ENCODE measurements at places on chromosomes 3 and 15.

- no peak for DNase-seq
Observed at GRCh38 chr3:98565237-98565643, 28.2 kb downstream of the CPOX start.

- DNase-seq: peak; percentile 43
Observed at GRCh38 chr3:56887402-56888025, 85.8 kb upstream of the ARHGEF3 start.

DNA sequence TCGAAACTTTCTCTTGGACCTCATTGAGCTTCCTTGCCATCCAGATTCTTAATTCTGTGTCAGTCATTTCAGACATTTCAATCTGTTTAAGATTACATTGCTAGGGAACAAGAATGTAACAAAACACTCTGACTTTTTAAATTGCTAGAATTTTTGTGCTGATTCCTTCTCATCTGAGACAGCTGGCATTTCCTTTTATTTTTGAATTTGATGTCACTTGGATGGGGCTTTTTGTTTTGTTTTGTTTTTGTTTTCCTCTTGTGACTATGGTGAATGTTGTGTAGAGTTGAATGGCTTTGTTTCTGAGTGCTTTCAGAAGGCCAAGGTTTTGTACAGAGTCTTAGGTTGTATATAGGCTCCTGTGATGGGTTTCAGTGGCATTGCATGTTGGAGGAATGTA lies 1129.3 kb downstream of the NAALADL2 start:
- no peak for DNase-seq

GRCh38 chr15:64246364-64247189 lies 83.8 kb upstream of the PPIB start:
- DNase-seq: peak; percentile 57

DNA sequence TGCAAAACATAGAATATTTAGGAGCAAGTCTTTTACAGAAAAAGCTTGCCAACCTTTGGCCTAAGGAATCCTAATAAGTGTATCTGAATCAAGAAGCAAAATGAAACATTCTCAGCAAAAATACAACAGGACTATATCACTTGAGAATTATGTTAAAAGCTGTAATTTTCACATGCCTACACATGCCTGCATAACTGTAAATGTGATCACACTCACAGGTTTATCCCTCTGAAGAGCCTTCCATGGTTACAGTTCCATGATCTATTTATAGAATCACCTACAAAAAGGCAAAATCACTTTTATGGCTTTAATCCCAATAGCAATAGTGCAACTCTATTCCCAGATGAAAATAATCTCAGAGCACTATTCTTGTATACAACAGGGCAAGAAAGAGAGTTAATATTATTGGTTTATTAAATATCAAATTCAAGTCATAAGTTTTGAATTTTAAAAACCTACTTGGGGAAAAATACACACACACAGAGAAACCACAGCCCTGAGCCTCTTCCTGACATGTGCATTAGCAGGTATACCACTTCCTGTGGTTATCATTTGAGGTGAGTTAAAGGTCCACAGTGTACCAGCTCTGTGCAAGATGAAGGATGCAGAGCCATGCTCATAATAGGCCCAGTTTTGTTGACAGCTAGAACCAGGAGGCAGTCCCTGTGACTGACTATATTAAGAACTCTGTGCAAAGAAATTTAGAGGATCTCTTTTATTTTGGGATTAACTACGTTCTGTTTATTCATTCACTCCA lies 252.5 kb upstream of the TGFBR2 start:
- peak; percentile 41 for DNase-seq

DNA sequence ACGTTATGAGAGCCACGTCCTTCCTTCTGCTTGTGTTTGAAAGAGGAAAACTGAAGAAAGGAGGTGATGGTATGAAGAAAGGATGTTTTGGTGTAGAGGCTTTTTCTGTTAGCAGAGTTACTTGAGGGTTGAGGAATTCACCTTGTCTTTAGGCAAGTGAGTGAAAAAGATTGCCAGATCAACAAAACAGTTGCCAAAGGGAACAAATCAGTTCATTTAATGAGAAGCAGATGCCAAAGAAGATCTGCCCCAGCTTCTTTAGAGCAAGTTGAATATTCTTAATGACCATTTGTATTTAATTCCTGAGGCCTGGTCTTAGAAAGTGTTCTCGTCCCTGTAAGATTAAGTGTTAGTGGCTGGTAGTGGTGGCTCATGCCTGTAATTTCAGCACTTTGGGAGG lies 2.6 kb downstream of the CHCHD6 start:
- DNase-seq: no peak

DNA sequence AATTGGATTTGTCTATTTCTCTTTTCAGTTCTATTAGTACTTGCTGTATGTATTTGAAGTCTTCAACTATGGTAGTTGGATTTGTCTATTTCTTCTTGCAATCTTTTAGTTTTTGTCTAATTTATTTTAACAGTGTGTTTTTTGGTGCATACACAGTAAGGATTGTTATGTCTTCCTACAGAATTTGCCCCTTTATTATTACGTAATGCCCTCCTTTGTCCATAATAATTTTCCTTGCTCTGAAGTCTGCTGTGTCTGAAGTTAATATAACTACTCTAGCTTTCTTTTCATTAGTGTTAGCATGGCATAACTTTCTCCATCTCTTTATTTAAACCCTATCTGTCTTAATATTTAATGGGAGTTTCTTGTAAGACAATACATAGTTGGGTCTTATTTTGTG lies 105.1 kb upstream of the STT3B start:
- no peak for DNase-seq

DNA sequence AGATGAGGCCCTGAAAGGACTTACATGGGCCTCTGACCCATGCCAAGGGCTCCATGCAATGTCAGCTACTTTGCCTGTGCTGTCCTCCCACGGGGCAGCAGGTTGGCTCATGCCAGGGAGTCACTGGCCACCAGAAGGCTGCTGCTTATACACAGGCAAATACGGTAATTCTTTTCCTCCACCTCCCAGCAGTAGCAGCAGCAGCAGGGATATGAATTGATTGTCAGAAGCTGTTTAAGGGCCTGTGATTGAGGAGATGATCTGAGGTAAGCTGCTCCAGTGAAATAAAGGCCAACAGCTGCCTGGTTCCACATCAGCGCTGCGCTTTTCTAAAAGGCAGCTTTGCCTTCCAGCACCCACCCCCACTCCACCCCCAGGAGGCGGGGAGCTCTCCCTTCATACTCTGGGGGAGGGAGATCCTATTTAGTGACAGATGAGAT lies 250.5 kb downstream of the SHQ1 start:
- DNase-seq: no peak

DNA sequence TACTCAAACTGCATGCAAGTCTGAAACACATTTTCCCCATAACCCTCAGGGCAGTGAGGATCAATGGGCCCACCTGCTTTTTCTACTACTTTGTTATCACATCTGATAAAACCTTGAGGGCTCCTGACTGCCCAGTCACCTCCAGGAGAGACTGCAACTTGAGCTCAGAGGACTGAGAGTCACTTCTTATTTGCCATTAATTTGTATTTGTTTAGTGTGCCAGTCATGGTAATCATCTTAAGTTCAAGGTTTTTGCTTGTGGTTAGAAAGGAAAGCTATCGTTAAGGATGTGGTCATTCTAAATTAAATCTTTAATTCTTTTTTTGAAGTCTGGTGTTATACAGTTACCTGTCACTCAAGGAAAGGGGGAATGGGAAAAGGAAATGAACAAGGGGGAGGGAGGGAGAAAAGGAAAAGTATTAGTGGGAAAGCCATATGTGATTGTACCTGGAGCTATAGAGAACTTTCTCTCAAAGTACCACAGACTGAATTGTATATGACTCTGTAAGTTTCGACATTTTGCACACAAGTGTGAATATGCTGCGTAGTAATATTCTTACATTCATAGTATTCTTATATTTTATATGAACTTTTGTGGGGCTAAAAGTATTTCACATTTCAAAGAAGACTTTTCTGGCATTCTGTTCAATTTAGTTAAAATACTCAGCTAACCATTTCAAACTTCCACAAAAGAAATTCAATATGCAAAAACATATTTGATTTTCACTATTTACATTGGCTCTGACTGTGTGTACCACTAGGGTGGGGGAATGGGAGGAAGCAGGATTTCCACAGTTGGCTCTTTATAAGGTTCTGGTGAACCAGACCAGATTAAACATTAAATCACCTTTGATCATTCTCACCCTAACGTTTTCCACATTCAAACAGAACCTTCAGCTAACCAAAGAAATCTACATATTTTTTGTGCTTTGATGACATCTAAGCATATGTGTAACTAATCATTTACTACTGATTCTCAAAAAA lies 166.5 kb upstream of the ATP11B start:
- no peak for DNase-seq

DNA sequence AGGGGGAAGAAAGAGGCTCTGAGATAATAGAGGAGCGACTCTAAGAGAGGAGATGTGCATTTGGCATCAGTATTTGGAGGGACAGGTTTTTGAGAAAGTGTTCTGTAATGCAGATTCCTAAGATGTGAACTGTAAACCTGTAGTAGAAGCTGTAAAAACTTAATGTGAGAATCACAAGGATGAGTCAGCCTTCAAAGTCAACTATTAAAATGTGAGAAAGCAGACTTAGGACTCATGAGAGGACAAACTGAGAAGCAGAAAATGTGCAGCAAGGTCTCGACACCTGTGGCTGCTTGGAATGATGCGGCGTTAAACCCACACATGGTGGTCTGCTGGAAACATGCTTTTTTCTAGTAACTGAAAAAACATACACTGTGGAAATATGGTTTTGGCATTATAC lies 36.0 kb downstream of the USP13 start:
- DNase-seq: no peak

DNA sequence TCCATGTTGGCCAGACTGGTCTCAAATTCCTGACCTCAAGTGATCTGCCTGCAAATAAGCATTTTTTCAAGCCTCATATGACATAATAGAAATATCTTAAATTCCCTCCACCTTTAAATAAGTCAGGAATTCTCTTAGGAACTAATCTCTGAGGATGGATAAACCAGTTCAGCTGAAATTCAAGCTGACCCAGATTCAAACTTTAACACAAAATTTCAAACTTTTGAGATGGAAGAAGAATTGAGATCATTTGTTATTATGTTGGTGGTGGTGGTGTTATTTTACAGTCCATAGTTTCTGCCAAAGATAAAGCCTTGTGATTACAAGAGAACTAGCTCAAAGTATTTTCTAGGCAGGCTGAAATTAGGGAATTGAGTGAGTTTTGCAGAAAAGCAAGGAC lies 85.5 kb downstream of the SSR3 start:
- no peak for DNase-seq

- DNase-seq: no peak
Observed at GRCh38 chr3:114035896-114036295, 20.4 kb downstream of the CCDC191 start.

GRCh38 chr3:50737193-50737905 lies 62.6 kb downstream of the DOCK3 start:
- no peak for DNase-seq

DNA sequence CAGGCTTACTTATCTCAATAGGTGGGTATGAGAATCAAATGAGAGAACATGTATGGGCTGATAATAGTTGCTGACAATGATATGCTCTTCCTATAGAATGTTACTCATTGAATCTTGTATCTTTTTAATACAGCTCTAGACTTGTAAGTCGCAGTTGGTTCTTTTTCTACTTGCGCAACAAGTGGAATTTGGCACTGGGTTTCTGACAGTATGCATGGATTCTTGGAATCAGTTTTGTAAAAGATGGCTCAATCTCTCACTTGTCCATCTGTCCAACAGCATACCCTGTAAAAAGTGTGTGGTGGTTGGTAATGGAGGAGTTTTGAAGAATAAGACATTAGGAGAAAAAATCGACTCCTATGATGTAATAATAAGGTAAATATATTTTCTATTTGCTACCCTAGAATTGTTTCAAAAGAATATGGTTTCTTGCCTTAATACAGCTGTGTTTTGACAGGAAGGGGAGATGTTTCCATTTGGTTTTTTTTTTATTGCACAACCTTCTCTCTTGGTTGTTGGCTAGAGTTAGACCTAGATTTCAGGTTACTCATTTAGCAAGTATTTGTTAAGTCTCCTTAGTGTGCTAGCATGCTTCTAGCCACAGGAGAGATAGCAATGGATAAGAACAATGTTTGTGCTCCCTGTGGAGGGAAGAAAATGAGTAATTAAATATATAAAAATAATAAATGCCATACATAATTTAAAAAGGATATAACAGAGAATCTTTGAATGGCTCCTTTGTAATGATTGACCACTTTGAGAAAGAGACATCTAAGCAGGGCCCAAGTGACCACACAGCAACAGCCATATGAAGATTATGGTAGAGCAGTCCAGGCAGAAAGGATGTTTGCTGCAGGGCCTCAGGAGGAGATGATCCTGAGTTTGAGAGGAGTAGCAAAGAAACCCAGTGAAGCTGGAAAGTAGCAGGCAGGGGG lies 21.8 kb downstream of the ST3GAL6 start:
- no peak for DNase-seq

DNA sequence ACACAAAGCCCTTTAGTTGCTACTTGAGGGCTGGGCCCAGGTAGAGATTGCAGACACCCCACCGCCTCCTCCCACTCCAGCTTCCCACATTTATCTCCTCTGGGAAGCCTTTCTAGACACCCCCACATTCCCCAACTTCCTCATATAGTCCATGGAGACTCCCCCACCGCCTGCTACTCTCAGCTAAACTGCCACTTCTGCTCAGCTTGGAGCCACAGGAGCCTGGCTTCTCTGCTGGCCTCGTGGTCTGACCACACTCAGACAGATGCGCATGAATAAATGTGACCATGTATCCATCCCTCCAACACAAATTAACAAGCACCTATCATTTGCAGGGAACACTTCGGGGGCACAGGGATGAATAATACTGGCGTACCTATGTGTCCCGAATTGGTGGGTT lies 10.5 kb upstream of the ACSBG1 start:
- DNase-seq: no peak

DNA sequence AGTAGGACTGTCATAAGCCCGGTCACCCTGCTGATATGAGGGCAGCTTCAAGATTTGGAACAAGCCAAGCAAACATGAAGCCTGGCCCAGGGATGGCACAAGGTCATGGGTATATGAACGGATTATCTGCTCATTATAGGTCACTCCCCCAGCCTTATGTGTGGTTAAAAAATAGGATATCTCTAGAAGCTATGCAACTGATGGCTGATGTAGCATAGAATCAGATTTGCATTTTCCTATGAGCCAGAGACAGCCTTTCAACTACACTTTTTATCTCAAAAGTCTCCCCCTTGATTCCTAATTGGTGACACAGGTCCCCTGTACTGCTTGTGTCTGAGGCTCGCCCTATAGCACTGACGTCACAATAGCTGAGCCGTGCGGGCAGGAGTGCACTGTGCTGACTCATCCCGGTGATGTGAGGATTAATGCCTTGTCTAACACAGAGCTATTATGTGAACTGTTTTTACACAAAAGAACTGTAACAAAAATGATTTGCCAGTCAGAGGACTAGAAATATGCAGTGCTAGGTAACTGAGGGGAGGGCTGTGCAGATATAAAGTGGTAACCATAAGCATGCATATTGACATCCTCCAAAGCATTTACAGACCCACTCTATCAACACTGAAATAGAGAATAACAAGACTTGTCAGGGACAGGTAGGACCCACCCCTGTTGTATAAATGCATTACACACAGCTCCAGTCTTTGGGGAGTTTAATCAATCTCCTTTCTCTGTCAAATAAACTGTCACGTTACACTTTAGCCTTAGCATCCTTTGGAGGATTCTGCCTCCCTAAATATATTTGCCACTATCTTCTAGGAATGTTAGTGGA lies 204.9 kb downstream of the TIGIT start:
- DNase-seq: no peak
